ENCODE measurements at places on chromosomes 1 and 21. TPM values are rescaled to one million over a fixed set of nuclear protein-coding genes. Genes with fewer than 3 reads are reported as not detected.

ADAM30 gene
- not detected for polyA plus RNA-seq

- DNase-seq = no peak
Measured at GRCh38 chr1:202580619-202581018, 129.6 kb downstream of the SYT2 start.

DNA sequence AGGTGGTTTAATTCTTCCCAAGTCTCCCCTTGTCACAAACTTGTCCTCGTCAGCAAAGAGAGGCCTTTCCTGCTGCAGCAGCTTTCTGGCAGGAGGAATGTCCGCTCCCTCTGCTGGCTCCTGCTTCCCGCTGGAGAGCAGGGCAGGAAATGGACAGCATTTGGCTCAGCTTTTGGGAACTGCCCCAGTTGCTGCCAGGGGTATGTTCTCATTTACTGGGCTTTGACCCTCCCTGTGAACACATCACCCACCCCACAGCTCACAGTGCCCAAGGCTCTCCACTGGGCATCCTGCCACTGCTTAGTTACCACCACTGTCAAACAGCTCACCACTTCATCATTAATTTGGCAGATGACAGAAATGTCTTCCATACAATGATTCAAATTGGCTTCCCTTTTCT, 75.4 kb downstream of the MRPL37 start:
- DNase-seq = no peak

LCE2B gene
- 0.83 TPM for polyA plus RNA-seq

DNA sequence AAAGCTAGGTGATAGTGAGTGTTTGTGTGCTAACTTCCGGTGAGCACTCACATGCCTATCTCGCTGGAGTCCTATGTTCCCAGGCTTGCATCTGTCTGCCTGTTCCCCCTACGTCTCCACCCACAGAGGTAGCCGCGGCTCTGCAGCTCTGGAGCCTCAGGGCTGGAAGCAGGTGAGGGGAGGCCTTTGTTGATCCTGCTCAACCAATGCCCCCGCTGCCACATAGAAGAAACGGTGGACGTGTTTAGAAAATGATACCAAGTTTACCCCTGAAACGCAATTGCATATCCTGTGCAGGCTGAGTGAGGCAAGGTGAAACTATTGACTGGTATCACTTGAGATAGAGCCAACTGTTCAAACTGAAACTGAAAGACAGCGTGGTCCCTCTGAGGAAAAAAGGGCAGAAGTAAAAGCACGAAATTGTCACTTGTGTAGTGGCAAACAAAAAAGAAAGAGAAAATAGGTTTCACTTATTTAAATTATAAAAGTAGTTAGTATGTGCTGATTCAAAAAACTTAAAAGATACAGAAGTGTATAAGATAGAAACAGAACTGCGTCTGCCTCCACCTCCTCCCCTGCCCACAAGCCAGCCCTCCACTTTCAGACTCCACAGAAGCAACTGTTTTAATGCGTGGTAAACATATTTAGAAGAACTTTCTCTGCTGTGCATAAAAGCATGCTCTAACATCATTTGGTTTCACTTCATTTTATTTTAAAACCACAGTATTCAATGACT, 38.6 kb upstream of the ETS2 start:
- DNase-seq = no peak

GRCh38 chr1:115046751-115047150, 17.1 kb downstream of the TSHB start:
- DNase-seq = no peak

DNA sequence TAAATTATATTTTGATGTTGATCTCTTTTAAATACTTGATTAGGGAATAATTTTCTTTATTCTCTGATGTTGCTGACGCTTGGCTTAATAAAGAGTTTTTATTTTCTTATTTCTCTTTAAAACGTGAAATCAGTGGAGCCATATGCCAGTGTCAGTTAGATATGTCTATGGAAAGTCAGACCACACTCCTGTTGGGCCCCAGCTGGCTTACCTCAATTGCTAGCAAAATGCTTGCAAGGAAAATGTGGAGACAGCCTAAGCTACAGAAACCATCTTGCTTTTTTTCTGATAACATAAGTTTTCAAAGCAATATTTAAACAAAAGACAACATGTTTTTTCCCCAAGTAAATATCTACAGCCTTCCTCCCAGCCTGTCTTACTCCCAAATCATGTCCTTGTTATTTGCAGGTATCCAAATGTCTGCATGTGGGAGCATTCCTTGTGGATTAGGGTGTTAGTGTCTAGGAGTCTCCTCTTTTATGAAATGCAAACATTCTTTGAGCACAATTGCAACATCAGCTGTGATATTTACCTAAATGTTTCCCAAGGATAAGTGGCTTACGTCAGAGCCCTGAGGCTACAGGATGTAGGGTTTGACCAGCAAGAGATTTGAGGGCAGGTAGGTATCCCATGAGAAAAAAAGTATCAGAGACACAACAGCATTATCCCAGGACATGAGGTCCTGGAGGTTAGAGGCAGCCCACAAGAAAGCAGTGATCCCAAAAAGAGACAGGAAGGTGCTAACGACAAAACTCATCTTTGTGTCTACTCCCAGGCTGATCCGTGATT, 117.2 kb upstream of the KCNJ15 start:
- peak; percentile 52 for DNase-seq

PDC gene
- not detected for polyA plus RNA-seq

- DNase-seq = no peak
Measured at GRCh38 chr1:214636436-214636835, 33.4 kb downstream of the CENPF start.

GRCh38 chr1:168454211-168454815, 89.5 kb downstream of the XCL2 start:
- DNase-seq = no peak

CLCA4 gene
- 1.5 TPM for polyA plus RNA-seq

DNA sequence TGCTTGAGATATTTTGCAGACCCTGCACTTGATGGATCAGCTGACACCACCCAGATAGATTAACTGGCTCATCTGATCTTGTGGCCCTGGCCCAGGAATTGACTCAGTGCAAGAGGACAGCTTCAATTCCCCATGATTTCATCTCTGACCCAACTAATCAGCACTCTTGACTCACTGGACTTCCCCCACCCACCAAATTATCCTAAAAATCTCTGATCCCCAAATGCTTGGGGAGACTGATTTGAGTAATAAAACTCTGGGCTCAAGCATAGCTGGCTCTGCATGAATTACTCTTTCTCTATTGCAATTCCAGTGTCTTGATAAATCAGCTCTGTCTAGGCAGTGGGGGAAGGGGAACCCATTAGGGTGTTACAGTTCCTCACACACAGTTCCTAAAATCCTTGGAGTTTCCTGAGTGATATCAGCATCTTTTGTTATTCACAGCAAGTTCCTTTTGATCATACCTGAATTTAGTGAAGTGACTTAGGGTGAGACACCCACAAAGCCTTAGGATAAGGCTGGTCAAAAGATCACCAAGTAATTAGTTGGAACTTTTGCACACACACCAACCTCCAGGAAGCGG, 104.2 kb downstream of the COP1 start:
- DNase-seq = no peak

DNA sequence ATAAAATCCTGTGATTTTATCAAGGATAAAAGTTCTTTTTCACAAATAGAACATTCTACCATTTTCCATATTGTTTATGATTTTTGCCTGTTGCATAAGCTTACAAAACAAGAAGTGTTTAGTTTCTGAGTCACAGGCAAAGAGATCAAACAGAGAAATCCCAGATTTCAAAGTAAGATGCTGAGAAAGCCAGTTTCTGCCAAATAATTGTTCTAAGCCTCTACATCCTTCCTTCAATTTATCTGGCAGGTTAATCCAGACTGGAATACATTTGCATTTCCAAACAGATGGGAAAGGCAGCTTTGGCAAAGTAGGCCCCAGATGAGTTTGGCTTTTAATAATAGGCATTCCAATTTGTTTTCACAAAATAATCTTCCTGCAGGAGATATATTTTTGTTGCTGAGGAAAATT, 2.5 kb downstream of the SLC1A7 start:
- DNase-seq = no peak

GRCh38 chr1:235147269-235147668, 13.8 kb downstream of the RBM34 start:
- DNase-seq = no peak
